ENCODE measurements at places on chromosomes 2 and 18.

DNA sequence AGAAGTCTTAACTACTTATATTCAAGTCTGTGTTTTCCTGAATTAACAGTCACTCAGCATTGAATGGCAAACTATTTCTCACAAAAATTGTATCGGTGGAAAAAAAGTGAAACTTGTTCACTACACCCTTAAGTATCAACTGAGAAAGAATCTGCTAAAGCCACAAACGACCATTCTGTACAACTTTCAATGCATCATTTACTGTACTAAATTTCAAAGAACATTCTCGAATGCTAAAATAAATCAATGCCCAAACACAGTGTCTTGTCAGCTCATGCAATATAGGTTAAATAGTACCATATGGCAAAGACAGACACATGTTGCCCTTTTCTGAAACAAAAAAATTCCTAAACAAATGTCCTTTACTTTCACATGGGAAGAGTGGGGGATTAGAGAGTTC is 9.0 kb downstream of the ZNF516 start:
- DNase-seq: no peak

DNA sequence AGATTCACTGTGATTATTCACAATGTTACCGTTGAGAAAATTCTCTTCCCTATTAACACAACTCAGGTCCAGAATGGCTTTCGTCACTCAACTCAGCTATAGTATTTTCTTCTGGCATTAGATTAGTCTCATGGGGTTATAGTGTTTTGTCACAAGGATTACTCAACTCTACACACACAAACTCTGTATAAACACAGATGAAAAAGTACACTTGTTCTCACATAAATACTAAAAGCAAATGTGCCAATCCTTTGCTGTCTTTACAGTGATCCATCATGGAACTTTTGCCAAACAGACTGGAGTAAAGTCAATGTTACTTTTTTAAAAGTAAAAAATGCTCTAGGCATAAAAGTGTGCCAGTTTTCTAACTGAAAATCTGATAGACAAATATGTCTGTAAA is 267.6 kb downstream of the RBM43 start:
- no peak for DNase-seq

DNA sequence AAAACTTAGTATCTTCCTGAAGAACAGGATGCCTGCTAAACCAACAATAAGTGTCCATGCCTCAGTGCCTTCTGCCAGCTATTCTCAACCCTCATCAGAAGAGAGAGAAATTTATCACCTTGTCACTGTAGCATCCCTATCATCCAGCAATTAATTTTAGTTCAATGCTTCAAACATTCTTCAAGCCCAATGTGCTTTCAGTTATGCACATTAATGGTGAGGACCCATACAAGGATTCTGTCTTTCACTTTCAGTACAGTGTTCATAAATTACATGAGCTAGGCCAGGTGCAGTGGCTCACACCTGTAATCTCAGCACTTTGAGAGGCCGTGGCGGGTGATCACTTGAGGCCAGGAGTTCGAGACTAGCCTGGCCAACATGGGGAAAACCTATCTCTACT is 47.0 kb upstream of the MSH6 start:
- no peak for DNase-seq

GRCh38 chr2:159118115-159118858 is 149.8 kb downstream of the TANC1 start:
- DNase-seq: peak; percentile 79

- no peak for DNase-seq
Measured at GRCh38 chr2:18883616-18884456, 294.5 kb upstream of the NT5C1B start.

- DNase-seq: no peak
Measured at GRCh38 chr2:108401800-108402199, 24.0 kb downstream of the SULT1C4 start.
